ENCODE measurements at places on chromosomes 3 and 15.

DNA sequence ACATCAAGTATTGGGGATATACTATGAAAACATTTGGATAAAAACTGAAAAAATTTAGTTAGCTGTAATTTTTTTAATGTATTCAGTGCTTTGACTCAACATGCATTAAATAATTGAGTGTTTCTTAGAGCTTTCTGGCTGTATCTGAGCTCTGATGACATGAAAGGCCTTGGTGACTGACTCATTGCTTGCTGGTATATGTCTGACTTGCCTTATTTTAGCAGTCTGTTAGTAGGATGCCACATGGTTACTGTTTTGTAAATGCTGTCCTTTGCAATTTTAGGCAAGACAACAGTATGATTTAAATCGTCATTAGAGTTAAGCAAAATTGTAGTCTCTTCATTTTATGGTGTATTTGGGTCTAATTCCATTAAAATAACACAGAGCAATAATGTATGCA lies 199.2 kb downstream of the GHSR start:
- no peak for DNase-seq

DNA sequence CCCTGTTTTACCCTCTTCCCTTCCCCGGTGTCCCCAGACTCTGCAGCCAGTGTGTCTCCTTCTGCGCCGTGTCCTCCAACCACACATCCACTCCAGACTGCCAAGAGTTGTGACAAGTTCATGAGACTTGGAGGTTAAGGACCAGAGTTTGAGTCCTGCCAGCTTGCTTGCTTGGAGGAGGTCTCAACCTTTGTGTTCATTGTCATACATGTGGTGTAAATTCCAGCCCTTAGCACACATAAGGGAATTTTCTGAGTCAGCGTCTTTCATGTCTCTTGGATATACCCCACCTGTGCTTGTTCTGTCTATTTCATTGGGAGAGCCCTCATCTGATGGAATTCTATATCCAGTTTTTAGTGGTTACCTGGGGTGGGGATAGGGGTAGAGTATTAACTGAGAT lies 13.3 kb downstream of the CORO2B start:
- DNase-seq, result no peak

DNA sequence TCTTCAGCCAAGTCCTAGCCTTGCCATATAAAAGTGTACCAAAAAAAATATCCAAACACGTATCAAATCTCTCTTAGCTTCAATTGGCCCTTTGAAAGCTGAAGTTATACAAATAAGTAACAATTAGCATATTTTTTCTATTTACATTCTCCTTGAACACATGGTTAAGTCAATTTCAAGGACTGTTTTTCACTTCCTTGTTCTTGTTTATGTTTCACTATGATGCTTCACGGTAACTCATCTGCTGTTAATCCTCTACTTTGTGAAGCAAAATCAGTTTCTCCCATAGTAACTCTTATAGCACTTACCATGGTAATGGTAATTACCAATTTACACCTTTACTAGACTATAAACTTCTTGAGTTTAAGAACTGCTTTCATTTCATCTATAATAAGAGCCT lies 10.6 kb upstream of the SPRED1 start:
- DNase-seq, result no peak

- DNase-seq, result no peak
These were observed 125.0 kb downstream of the PLD1 start for GRCh38 chr3:171685116-171685895.

- DNase-seq, result peak; percentile 63
These were observed 1.5 kb downstream of the CEP63 start for GRCh38 chr3:134487406-134487805.

DNA sequence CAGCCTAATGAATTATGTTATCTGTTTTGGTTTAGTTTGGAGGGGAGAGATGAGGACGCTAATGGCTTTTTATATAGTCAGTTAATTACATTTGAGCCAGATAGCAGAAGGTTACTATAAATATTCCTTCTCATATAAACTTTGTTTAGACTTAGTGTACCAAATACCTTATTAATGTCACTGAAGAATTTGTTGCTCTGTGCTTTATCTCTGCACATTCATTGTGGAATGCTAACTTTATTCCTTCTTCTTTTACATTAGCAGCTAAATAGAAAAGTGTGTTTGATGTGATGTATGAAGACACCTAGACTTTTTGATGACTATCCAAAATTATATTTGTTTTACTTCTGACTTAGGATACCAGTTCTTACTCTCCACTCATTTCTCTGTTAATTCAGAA lies 105.2 kb downstream of the EPHA3 start:
- no peak for DNase-seq

DNA sequence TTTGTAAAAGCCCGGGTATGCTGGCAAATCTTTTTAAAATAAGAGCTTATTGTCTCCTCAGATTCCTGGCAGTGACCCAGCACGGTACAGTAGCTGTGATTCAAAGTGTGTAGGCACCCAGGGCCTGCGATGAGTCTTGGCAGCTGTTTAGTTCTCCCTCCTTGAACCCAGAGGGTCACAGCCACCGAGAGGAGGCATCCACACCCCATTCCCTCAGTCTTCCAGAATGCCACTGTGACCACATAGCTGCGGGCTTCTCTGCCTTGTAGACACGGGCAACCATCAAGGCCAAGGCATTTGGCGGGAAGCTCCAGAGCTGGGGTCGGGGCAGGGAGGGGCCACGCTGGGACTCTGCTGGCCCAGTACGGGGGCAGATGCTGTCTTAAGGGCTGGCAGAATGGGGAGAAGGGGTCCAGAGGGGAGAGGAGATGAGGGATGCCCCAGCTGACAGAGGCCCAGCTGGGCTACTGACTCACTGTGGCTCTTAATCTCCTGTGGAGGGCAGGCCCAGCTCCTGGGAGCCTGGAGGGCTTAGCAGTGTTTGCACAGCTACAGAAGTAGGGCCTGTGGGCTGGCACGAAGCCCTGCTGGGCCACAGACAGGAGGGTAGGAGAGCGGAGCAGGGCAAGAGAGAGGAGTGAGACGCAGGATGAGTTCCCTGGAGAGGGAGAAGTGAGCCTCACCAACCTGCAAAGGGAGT lies 68.8 kb upstream of the DLG1 start:
- no peak for DNase-seq

- DNase-seq, result no peak
These were observed 88.8 kb upstream of the PLXND1 start for GRCh38 chr3:129695230-129695629.

GRCh38 chr3:17573396-17573795 lies 169.0 kb downstream of the TBC1D5 start:
- DNase-seq, result no peak

GRCh38 chr3:139173372-139174108 lies 128.8 kb upstream of the PRR23C start:
- peak; percentile 14 for DNase-seq

DNA sequence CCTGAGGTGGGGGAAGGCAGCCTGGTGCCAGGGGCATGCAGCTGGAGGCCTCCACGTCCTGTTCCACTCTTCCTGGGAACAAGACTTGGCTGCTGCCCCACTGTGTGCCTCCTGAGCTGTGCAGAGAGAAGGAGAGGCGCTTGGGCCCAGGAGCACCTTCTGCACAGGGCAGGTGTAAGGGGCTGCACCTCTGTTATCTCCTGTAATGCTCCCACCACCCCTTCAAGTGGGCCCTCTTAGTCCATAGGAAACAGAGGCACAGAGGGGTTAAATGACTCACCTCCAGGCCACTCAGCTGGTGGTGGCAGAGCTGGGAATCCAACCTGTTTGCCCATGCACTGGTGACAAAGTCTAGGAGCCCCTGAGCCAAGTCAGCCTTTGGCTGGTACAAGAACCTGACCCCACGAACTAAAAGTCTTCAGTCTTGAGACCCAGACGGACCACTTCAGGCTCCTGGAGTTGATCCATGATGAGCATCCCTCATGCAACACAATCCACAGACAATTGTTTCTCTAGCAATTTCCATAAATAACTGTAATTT lies 93.2 kb downstream of the IQSEC1 start:
- no peak for DNase-seq

GRCh38 chr15:78810362-78811123 lies 721 bp downstream of the ADAMTS7 start:
- DNase-seq, result no peak

DNA sequence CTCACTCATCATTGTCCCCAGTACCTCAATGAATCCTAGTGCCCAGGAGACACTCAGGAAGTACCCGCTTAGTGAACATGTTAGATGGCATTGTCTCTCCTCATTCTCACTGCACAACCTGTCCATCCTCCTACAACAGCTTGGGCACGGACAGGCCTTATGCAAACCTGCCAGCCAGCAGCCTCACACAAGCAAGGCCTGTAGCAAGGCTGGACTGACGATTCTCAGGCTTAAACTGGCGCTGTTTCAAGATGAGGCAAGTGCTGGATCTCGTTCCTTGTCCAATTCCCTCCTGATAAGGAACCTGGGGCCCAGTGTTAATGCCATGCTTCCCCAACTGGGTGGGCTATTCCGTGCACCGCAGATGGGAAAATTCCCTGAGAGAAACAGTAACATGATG lies 59.0 kb downstream of the CDCP1 start:
- DNase-seq, result no peak

GRCh38 chr3:126213379-126214028 lies 33.1 kb upstream of the ALDH1L1 start:
- no peak for DNase-seq

DNA sequence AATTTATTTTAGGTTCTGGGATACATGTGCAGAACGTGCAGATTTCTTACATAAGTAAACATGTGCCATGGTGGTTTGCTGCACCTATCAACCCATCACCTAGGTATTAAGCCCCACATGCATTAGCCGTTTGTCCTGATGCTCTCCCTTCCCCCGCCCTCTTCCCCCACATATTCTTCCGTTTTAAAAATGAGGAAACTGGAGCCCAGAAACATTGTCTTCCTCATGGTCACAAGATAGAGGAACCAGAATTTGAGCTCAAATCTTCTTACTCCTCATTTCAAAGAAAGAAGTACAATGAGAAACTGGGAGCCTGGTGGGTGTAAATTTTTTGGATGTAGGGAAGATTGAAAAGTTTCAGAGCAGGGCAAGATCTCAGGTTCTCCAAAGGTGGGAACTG lies 56.1 kb upstream of the USP3 start:
- DNase-seq, result peak; percentile 85

GRCh38 chr15:60710656-60711055 lies 231.7 kb upstream of the ICE2 start:
- DNase-seq, result no peak

DNA sequence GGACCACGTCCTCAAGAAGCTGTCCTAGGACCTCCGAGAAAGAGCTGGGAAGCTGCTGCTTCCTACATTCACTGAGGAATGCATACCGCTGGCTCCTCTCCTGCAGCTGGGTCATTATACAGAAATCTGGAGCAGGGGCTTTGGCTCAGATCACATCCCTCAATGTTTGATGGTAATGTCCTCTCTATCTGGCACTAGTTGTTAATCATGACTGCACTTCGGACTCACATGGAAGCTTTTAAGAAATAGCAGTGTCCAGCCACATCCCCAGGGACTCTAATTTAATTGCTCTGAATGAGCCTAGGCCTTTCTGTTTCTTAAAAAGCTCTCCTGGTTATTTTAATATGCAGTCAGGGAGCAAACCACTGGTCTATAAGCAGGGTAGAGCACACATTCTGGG lies 25.7 kb upstream of the MYRIP start:
- DNase-seq, result no peak

GRCh38 chr15:69185706-69186105 lies 25.3 kb downstream of the GLCE start:
- no peak for DNase-seq

GRCh38 chr3:78129707-78130106 lies 1089.8 kb downstream of the ROBO2 start:
- DNase-seq, result no peak

DNA sequence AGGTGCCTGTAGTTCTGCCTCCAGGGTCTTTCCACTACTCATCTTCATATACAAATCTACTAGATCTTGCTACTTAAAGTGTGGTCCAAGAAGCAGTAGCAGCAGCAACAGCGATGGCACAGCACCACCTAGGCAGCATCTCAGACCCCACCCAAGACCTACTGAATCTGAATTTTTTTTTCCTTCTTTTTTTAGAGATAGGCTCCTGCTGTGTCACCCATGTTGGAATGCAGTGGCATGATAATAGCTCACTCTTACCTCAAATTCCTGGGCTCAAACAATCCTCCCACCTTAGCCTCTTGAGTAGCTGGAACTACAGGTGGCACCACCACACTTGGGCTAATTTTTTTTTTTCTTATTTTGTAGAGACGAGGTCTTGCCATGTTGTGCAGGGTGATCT lies 346.7 kb upstream of the TGFBR2 start:
- no peak for DNase-seq

- DNase-seq, result peak; percentile 55
These were observed at the start of gene SUCNR1 for GRCh38 chr3:151873398-151873797. SUCNR1 (plus strand) TSS chr3:151873643; CDS start chr3:151879893, 6,250 bp downstream.

GRCh38 chr15:64618540-64618939 lies 156.8 kb downstream of the RBPMS2 start:
- no peak for DNase-seq

DNA sequence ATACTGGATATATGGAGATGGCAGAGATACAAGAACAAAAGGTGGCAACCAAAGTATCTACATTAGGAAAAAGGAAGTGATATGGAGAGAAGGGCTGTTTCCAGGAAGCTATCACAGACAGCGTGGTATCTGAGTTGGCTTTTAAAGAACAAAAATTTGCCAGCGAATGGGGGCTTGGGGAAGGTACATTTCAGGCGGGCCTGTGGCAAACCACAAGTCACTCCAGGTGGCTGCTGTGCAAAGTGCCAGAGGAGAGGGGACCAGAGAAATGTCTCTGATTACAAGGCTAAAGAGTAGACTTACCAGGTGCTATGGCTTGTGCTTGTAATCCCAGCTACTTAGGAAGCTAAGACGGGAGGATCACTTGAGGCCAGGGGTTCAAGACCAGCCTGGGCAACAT lies 91.1 kb downstream of the MSL2 start:
- peak; percentile 35 for DNase-seq

DNA sequence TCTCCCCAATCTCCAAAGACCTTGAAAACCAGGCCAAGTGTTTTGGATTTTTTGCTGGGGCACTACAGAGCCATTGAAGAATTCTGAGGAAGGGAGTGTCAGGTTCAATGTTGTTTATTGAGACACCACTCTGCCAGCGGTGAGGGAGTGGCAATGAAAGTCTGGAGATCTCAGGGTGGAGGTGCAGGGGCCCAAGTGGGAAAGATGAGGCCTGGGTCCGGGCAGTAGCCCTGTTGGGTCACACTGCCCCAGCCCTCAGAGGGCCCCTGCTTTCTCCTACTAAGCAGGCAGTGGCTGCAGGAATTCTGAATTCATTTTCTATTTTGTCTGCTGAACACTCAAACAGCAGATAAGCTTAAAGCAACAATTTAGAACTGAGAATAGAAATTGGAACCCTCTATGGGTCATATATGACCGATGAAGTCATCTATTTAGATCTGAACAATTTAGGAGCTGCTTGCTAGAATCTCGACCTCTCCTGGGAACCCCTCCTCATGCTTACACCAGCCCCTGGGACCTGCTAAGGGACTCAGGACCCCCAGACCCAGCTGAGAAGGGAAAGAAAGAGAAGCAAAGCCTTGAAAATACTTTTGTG lies 17.9 kb downstream of the HRH1 start:
- no peak for DNase-seq
